NK-92 treated with Interleukin-12 subunit alpha and Interleukin-12 subunit beta, amount 100 ng/mL, for 24 hours (cell line): ENCODE measurements at places on chromosomes 6 and 20.

DNA sequence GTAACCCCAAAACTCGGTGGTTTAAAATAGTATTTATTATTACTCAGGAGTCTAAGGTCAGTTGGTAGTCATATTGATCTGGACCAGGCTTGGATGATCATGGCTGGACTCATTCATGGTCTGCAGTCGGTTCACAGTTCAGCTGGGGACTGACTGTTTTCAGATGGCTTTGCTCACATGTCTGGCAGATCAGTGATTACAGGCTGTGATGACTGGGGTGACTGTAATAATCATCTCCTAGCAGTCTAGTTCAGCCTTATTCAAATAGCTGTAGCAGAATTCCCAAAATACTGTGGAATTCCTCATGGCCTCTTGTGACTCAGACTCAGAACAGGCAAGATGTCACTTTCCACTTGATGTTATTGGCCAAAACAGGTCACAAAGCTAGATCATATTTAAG lies 16.4 kb upstream of the NT5DC1 start:
- DNase-seq: no peak

DNA sequence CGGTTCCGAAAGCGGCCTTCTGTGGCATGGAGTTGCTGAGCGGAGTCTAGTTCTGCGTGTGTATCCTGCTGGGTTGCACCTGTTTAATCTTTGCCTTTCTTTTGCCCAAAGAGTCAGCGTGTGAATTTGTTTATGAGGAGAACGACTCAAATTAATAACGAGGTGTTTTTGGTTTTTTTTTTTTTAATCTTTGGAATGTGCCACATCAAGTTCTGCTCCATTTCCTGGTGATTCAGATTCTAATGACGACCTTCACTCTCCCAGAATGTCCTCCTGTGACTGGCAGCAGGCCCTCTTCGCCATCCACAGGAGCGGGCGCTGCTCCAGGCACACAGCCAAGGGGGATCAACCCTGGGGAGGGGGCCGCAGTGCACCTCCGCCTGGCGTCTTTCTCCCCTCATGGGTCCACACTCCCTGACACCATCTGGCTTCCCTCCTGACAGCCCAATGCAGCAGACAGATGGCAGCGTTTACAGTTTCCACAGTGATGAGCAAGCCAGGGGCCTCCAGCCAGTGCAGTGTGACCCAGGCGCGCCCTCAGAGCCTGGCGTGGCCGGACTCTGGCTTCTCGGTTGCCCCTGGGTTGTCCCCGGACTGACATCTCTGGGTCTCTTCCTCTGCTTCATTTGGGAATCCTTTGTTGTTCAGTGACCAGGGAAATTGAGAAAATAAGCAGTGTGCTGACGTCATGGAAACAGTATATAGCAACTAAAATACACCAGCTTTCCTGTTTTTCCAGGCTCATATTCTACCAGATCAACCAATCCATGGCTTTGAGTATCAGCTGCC lies 27.5 kb upstream of the AFDN start:
- DNase-seq: no peak

DNA sequence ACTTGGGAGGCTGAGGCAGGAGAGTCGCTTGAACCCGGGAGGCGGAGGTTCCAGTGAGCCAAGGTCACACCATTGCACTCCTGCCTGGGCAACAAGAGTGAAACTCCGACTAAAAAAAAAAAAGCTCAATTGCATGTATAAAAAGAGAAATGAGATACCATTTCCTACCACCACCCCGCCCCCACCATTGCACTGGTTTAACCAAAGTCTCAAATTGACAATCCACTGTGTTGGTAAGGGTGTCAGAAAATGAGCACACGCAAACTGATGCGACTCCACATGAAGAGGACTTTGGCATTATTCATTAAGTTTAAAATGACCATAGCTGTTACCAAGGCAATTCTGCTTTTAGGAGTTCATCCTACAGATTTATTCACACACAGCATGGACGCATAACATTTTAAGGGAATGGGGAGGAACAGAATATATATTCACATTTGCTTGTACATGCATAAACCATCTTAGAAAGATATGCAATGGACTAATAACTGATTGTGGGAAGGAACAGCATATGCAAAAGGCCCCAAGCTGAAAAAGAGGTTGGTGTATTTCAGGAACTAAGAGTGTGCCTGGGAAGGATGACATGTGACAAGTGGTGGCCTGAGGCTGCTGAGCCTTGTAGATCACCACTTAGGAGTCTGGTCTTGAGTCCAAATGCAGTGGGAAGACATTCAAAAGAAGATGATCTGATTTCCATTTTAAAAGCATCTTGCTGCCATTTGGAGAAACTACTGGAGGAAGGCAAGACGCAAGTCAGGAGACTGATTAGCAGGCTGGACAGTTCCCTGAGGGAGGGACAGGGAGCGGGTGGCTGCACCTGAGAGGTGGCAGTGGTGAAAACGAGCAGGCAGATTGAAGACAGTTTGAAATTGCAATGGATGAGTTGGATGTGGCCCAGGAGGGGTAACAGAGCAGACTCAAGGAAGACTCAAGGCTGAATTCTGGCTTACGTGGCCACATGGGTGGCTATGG lies 37.2 kb upstream of the PTPN1 start:
- DNase-seq: no peak

DNA sequence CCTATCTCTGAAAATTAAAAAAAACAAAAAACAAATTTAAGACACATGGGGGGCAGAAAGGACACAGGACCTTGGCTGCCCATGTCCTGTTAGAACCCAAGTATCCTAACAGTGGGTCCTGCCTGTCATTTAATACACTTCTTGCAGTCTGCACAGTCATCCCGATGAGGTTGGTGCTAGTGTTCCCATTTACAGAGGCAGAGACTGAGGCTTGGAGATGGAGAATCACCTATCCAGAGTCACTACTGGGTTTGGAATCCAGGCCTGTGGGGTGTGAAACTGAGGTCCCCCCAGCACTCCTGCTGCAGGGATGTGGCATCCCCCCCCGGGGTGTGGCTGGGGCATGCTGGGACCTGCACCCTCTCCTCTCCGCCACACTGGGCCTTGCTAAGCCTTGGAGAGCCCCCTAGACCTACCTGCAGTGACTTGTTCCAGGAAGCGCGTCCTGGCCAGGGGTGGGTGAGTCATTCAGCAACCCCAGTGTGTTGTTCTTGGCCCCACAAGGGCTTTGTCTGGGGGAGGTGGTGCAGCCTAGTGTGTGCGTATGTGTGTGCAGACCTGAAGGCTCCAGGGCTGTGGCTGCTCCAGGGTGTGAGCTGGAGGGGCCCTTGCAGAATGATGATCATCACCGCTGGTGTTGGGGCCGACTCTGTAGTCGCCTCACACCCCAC lies 49.7 kb downstream of the BCAS4 start:
- peak; percentile 77 for DNase-seq

- DNase-seq: no peak
Measured at GRCh38 chr20:12957968-12958367, 50.8 kb upstream of the SPTLC3 start.

DNA sequence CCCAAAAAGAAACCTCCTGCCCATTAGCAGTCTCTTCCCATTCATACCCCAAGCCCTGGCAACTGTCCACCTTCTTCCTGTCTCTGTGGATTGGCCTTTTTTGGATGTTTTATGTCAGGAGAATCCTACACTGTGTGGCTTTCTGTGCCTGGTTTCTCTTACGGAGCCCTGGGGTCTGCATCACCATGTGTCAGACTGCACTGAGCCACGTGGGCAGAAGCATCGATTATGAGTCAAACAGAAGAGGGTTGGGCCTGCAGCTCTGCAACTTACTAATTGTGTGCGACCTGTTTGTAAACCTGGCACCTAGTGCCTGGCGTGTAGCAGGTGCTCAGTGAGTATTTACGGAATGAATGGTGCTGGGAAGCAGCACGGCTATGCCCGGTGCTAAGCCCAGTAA lies 62.6 kb downstream of the IGF2R start:
- DNase-seq: no peak

GRCh38 chr6:18477301-18477941 lies 90.3 kb downstream of the RNF144B start:
- DNase-seq: no peak

DNA sequence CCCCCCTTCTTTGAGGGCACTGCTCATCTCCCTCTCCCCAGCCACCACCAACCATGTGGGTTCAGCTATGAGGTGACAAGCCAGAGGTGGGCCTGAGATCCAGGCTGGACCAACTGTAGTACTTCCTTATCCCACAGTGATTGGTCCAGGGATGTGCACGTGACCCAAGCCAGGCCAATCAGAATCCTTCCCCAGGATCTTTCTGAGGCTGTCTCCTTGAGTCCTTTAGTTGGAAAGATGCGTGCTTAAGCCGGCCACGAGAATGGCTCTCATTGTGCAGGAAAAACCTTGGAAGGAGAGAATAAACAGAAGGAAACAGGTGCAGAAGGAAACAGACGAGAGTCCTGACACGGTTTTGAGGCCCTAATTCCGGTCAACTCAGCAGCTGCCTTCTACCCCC lies 39.2 kb downstream of the ZC3H12D start:
- no peak for DNase-seq

GRCh38 chr6:108780784-108781183 lies 67.4 kb upstream of the ARMC2 start:
- no peak for DNase-seq

- DNase-seq: no peak
Measured at GRCh38 chr6:70051197-70052124, 185.1 kb downstream of the COL19A1 start.

DNA sequence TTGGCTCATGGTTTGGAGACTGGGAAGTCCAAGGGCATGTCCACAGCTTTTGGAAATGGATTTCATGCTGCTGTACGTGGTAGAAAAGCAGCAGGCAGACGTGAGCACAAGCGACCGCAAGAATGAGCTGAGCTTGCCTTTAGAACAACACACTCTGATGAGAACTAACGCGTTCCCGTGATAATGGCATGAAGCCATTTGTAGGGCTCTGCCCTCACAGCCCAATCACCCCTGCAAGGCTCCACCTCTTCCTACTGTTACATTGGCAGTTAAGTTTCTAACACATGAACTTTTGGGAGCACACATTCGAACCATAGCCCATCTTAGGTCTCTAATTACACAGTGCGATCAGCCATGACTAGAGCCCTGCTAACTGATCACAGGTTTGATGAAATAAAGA lies 107.5 kb upstream of the TMEM170B start:
- DNase-seq: no peak

DNA sequence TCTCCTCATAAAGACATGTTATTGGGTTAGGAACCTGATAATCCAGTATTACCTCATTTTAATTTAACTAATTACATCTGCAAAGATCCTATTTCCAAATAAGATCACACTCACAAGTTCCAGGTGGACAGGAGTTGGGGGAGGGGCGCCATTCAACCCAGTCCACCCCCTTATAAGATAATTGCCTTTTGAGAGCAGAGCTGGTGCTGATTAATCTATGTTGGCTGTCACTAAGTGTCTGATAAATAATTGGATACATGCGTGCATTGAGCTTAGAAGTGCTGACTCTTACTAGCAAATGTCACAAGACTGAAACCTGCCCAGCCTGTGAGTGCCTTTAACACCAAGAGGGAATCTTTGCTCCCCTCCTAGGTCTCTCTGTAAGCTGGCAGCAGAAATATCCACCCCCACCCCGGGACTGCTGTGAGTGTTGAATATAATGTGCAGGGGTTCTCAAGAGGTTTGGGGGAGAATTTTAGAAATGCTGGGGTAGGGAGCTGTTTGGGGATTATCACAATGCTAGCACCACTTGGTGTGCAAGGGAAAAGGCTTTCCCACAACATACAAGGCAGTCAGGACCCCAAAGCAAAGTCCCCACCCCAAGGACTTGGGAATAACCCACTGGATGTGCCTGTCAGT lies 87.5 kb downstream of the ANKRD60 start:
- no peak for DNase-seq

GRCh38 chr6:129605967-129606366 lies 104.0 kb downstream of the ARHGAP18 start:
- no peak for DNase-seq

- no peak for DNase-seq
Measured at GRCh38 chr6:129050086-129050485, 167.1 kb downstream of the LAMA2 start.

GRCh38 chr20:39661833-39662232 lies 699.7 kb downstream of the DHX35 start:
- DNase-seq: no peak

GRCh38 chr6:73088138-73088813 lies 137.0 kb downstream of the KHDC1L start:
- DNase-seq: no peak

GRCh38 chr6:154614101-154614500 lies 103.6 kb upstream of the CNKSR3 start:
- DNase-seq: no peak

- DNase-seq: no peak
Measured at GRCh38 chr6:53628354-53629119, 37.0 kb downstream of the KLHL31 start.

GRCh38 chr6:135291288-135292076 lies 110.4 kb downstream of the MYB start:
- DNase-seq: no peak

DNA sequence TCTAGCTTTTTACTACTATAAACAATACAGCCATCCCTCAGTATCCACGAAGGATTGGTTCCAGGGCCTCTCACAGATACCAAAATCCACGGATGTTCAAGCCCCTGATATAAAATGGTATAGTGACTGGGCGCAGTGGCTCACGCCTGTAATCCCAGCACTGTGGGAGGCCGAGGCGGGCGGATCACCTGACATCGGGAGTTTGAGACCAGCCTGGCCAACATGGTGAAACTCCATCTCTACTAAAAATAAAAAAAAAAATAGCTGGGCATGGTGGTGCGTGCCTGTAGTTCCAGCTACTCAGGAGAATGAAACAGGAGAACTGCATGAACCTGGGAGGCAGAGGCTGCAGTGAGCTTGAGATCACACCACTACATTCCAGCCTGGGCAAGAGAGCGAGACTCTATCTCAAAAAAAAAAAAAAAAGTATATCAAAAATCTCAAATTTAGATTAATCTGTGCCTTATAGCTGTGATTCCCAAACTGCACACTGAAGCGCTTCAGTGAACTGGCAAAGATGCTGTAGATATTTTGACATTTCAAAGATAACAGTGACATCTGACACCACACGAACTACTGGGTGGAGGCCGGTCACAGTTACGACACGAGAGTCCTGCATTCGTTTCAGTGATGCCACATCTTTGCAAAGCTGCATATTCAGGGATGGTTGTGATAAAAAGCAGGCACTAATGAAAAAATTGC lies 38.3 kb downstream of the MRS2 start:
- no peak for DNase-seq

DNA sequence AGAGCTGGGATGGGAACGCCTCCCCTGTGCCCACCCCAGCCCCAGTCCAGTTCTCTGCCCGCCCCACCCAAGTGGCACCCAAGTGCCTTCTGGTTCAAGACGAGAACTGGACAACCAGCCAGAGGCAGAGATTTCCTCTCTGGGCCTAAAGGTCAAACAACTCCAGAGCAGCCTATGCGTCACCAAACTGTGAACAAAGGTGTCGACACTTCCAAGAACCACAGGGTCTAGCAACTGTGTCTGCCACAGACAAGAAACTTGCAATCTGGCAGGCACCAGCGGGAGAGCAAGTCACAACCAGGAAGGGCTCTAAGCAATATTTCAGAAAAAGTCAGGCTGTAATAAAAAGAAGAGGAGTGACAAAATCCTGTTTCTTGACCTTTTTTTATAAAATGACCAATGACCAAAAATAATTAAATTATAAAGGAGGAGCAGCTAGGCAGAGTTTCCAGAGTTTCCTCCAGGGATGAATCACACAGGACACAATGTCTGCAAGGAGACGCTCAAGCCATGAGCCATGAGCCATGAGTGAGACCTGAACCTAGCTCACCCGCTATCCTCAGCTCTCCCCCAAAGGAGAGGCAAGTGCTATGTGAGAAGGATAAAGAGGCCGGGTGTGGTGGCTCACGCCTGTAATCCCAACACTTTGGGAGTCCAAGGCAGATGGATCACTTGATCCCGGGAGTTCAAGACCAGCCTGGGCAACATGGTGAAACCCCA lies 11.1 kb downstream of the EDEM2 start:
- DNase-seq: peak; percentile 56
